8988T (cell line): ENCODE measurements at places on chromosomes 11 and 22.

DNA sequence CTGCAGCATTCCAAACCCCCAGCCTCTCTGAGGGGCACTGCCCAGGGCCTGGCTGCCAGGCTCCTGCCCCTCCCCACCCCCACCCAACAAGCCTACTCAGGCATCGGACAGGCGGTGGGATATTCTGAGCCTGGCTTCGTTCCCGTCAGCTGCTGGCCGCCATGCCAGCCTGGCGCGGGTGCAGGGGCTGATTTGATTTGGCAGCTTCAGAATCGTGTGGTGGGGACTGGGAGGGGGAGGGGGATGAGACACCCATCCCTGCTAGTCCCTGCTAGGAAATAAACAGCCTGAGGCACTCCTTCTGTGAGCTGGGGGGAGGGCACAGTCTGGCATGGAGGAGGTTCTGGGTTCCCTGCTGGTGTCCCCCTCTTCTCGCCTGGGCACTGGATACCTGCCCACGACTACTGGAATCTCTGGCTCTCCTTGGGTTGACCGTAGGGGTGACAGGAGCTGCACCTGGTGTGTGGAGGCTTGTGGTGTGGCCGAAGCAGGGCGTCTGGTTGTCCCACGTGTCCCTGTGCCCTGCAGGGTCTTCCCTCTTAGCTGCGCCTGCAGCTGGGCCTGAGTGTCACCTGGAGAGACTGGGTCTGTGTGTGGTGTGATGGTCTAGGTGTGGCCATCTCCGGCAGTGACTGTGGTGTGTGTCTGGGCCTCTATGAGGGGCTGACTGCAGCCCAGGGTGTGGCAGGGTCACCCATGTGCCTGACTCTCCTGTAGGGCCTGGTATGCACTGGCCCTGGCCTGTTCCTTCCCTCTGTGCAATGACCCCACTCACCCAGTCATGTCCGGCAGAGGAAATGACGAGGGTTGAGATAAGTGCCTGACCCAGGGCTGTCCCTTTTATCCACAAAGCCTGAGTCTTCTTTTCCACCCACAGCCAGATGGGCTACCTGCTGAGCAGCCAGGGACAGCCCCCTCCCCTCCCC is 42.2 kb downstream of the PDE2A start:
- DNase-seq: no peak

DNA sequence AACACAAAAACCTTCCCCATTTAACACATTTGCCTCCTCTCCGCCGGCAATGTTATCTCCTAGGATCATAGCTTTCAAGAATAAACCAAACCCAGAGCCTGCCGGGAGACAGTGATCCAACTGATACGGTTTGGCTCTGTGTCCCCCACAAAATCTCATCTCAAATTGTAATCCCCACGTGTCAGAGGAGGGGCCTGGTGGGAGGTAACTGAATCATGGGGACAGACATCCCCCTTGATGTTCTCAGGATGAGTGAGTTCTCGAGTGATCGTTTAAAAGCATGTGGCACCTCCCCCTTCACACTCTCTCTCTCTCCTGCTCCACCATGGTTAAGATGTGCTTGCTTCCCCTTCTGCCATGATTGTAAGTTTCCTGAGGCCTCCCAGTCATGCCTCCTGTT is 33.3 kb downstream of the RBFOX2 start:
- DNase-seq: no peak

DNA sequence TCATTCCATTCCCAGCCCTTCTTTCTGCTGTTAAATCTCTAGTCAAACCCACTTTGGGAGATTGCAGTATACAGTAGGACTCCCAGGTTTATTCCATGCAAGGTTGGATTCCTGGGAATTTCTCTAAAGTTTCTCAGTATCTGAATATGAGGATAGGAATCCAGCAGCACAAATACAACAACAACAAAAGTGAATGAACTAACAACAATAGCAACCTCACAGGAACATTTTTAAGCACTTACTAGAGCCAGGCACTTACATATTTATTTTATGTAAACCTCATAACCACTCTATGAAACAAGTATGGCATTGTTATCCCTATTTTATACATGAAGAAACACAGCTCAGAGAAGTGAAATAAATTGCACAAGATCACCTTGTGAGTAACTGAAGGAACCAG is 1.9 kb downstream of the MMP7 start:
- no peak for DNase-seq

- no peak for DNase-seq
Observed at GRCh38 chr22:46036558-46037408, 59.8 kb upstream of the WNT7B start.

DNA sequence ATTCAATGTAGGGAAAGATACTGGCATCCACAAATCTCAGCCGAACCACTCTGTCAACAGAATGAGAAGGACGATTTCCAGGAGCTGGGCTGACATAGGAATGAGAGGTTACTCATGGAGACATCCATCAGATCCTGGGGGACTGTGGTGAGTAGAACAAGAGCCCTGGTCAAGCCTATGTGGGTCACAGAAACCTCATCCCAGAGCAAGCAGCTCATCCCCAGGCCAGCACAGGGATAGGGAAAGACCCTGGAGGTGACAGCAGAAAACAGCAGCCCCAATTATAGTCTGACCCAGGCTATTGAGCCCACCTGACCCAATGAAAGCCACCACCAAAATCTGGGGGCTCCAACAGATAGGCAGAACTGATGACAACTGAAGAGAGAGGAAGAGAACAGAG is 128.0 kb upstream of the SERPIND1 start:
- no peak for DNase-seq

DNA sequence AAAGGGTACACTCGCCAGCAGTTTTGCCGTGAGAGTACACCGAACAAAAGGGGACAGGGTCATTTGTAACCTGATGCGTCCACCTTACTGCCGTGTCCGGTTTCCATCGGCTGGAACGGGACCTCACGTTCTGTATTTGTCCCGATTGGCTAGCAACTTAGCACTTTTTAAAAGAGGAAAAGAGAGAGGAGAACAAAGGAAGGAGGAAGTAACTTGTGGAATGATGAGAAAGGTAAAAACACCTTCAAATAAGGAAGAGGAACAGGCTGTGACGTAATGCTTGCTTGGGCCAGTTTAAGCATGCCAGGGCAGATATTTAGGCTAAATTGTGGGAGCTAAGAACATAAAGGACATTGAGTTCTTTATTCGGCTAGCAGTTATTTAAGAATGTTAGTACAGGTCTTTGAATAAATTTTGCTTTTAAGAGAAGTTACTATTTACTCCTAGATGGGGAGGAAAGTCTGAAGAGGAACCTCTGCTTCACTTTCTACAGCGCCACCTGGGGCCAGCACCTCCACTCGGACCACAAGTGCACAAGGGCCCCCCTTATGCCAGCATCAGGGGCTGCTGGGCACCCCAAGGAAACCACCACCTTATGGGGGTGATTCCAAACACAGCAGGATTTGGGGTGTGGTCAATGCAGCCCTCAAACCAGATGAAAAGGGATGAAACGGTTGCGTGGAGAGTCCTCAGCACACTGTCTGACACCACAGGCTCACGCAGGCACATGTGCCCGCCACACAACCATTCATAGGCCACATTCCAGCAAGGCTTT is 5.8 kb downstream of the ARSA start:
- DNase-seq: no peak

GRCh38 chr11:82556210-82556609 is 177.5 kb downstream of the FAM181B start:
- DNase-seq: no peak

DNA sequence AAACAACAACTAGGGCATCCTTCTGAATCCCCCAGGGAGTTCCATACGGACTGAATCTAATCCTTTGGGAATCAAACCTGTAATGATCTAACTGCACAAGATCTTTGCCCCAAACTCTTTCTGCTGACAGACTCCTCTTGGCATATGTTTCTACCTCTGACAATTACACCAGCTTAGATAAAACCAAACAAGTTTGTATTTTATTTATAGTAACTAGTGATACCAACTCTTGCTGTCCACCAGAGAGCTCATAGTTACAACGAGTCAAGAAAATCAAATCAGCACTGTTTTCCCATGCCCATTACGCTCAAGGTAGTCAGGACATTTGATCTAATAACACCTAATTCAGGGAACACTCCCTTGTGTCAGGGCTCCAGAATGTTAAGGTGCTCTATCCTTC is 972.0 kb downstream of the NTM start:
- DNase-seq: no peak

- DNase-seq: no peak
Observed at GRCh38 chr22:37284126-37284804, 2.0 kb downstream of the CYTH4 start.

- no peak for DNase-seq
Observed at GRCh38 chr11:45024846-45025588, 74.3 kb upstream of the TP53I11 start.

- no peak for DNase-seq
Observed at GRCh38 chr22:26565181-26565580, 24.8 kb downstream of the TPST2 start.

DNA sequence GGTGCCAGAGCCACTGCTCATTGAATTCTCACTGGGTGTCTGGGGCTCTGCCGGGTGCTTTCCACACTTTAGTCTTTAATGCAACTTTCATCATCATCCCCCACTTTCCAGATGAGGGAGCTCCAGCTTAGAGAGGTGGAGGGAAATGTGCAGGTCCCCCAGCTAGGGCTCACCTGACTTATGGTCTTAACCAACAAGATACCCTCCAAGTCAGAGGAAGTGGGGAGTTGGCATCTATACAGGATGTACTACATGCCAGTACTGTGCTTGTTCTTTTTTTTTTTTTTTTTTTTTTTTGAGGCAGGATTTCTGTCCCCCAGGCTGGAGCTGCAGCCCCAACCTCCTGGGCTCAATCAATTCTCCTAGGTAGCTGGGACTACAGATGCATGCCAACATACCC is 26.3 kb downstream of the C22orf42 start:
- DNase-seq: no peak

GRCh38 chr11:79783833-79784232 is 343.0 kb upstream of the TENM4 start:
- DNase-seq: no peak

- DNase-seq: no peak
Observed at GRCh38 chr11:83948200-83948599, 662.0 kb upstream of the CCDC90B start.

- peak; percentile 68 for DNase-seq
Observed at GRCh38 chr11:64553554-64554201, 37.3 kb upstream of the SLC22A12 start.

DNA sequence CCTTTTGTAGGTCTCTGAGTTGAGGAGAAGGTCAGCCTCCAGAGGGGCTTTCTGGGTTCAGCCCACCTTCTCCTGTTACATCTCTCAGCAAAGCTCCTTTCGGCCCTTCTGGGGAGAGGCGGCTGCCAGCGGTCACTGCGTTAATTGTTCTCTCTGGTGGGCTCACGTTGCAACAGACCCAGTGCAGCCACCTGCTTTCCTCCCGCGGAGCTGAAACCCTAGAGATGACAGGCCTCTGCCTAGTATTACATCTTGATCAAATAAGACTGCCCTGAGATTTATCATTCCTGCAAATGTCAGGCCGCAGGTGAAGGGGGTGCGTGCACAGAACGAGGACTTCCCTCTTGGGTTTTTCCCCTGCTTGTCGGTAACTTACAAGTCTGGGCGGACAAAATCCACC is 43.2 kb upstream of the CREB3L1 start:
- DNase-seq: no peak

DNA sequence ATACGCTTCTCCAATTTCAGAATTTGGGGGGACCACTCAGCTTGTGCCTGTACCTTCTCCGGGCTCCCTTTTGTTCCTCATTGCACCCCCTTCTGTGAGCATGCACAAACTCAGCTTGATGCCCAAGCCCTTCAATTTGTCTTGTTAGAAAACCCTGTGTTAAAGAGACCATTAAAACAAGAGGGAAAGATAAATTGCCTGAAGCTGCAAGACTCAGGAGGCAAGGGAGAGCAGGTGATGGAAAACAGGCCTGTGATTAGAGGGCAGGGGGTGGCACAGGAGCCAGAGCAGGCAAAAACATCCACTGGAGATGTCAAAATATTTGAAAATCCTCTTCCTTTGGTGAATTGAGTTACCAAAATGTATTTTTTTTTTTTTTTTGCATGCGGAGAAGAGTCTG is 121.7 kb downstream of the MIAT start:
- DNase-seq: no peak

DNA sequence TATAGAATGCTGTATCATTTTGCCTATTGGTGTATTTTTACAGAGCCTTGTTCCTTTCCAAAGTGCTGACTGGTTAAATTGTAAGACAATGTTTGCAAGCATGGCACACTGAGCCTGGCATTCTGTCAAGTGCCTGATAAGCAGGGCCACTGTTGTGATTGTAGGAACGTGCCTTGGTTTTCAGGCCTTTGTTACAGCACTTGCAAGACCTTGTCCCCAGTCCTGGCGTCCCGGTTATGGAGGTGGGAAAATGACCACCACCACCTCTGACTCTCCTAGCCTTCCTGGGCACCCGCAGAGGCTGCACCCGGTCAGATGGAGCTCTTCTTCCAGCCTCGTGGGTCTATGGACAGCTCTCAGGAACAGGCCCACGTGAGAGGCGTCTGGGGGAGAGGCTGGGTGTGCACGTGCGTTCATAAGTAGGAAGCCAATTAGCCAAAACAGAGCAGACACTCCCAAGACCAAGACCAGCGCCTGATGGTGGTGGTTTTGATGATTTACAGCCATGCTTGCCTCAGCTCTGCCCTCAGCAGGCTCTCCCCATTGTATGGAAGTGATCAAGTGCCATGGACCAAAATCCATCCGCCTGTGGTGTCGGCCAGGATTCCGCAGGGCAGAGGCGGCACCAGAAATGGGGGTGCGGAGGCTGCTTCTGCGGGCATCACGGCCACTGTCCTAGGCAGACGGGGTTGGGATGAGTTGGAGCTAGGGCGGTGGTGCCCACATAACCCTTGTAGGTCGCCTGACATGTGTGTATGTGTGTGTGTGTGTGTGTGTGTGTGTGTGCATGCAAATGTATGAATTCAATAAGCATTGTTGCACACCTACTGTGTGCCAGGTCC is 89.8 kb downstream of the RTL6 start:
- DNase-seq: no peak

DNA sequence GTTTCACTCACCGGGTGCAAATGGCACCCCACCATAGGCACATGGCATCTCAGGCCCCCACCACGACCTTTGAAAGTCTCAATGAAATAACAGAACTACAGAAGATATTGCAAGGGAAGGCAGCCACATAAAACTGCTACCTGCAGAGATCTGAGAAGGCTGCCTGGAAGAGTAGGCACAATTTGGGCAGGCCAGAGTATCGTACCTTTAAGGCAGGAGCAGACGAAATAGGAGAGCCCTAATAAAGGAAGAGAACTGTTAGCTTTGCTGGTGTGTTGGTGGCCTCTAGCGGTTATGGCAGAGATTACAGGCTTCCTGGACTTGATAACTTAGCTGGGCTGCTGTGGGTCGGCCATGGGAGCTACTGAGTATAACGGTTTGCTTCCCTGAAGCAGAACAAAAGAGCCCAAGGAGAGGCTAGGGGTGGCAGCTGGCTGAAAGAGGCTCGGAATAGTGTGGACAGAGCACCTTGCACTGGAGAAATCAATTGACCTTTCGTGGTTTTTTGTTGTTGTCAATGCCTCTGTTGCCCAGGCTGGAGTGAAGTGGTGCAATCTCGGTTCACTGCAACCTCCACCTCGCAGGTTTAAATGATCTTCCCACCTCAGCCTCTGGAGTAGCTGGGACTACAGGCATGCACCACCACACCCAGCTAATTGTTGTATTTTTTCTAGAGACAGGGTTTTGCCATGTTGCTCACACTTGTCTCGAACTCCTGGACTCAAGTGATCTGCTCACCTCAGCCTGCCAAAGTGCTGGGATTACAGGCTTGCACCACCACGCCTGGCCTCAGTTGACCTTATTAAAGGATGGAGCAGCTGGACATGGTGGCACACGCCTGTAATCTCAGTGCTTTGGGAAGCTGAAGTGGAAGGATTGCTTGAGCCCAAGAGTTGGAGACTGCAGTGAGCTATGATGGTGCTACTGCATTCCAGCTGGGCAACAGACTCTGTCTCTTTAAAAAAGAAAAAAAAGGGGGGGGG is 4.8 kb downstream of the SDF2L1 start:
- peak; percentile 68 for DNase-seq

- DNase-seq: peak; percentile 90
Observed at GRCh38 chr11:68383976-68384501, 71.6 kb downstream of the LRP5 start.
